Stimulated activated CD4-positive, alpha-beta T cell treated with anti-CD3 and anti-CD28 coated beads, Interleukin-1b, Interleukin-23, amount 100 ng/mL, for 4 hours (primary cell): ENCODE measurements at places on chromosomes 4 and X.

GRCh38 chr4:31261632-31262031, 541.5 kb downstream of the PCDH7 start:
- DNase-seq, result no peak

DNA sequence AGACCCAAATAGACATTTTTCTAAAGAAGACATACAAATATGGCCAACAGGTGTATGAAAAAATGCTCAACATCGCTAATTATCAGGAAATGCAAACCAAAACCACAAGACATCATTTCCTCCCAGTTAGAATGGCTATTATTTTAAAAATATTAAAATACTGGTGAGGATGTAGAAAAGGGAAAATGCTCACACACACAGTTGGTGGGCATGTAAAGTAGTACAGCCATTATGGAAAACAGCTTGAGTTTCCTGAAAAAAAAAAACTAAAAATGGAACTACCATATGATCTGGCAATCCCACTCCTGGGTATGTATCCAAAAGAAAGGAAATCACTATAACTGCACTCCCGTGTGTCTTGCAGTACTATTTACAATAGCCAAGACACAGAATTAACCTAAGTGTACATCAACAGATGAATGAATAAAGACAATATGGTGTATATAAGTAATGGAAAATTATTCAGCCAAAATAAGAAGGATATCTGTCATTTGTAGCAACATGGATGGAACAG, 128.9 kb upstream of the DKK2 start:
- no peak for DNase-seq

GRCh38 chrX:11111037-11111851, at the start of gene HCCS:
Gene HCCS, plus strand, starts transcription at chrX:11111332. Its CDS starts 729 bp downstream, at chrX:11112061.
- DNase-seq, result peak; percentile 65

DNA sequence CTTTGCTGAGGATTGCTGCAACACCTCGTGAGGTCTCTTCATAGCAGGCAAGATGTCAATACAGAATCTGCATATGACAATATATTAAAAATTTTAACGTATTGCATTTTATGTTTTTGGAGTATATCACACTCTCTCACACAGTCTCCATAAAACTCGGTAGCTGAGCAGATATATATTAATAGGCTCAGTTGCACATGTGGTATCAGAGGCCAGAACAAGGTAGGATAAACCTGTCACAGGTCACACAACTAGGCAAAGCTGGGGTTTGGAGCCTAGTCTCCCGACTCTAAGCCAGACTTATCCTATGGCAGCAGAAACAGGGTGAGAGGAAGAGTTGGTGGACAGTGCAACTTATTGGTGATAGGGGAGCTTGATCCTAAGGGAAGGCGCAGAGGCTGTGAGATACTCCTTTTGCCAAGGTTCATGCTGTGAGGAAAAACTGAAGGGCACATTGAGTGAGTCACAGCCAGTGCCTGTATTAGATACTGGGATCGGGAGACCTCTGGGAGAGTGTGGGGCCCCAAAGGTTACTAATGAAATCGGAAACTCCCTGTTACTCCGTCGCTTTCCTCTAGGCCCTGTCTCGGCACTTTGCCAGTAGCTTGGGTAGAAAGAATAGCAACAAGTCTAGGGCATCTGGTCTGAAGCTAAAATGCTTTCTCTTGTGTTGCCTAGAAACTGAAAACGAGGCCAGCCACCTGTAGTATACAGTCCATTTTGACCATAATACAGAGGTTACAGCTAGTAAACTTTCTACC, 195.7 kb downstream of the ARHGAP10 start:
- no peak for DNase-seq

- DNase-seq, result no peak
Measured at GRCh38 chrX:34918856-34919255, 23.7 kb upstream of the FAM47B start.

GRCh38 chr4:144190009-144190408, 49.5 kb upstream of the GYPA start:
- DNase-seq, result no peak

GRCh38 chr4:113060853-113061252, 11.4 kb downstream of the ANK2 start:
- DNase-seq, result no peak

- DNase-seq, result peak; percentile 25
Measured at GRCh38 chr4:1113311-1114009, at the start of gene RNF212. Gene RNF212, minus strand, starts transcription at chr4:1113564. Its CDS starts 100 bp downstream, at chr4:1113464.

DNA sequence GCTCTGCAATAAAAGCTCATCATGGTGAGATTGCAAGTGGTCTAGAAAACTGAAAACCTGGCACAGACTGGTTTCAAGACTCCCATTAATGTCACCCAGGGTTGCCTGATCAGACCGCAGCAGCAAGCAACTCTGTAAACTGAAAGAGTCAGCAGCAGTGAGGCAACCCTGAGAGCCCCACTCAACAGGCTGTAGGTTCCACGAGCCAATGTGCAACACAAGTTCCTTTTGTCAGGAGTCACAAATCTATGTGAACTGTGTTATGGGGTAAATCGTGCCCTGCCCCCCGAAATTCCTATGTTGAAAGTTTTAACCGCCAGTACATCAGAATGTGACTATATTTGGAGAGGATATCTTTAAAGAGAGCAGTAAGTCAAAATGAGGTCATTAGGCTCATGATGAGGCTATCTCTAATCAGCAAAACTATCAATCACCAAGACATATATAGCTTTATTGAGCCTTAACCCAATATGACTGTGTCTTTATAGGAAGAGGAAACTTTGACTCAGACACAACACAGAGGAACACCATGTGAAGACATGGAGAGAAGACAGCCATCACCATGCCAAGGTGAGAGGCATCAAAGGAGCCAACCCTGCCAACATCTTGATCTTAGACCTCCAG, 94.0 kb downstream of the FBXO8 start:
- no peak for DNase-seq

DNA sequence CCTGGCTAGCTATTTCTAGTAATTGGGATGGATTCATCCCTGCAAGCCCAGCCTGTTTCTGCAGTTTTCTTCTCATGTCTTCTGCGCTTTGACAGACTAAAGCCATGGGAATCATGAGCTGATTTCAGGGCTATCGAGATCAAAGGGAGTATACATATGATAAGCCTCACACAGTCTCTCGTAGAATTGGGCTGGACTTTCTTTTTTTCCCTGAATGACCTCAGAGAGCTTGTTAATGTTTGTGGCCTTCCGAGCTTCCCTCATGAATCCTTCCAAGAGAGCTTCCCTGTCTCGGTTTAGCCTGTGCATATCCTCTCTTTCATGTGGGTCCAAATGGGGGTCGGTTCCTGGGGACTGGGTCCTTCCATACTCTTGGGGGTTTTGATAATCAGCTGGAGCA, 130.3 kb downstream of the ADRA2C start:
- no peak for DNase-seq

GRCh38 chr4:53937327-53937726, 127.1 kb downstream of the CHIC2 start:
- DNase-seq, result no peak

DNA sequence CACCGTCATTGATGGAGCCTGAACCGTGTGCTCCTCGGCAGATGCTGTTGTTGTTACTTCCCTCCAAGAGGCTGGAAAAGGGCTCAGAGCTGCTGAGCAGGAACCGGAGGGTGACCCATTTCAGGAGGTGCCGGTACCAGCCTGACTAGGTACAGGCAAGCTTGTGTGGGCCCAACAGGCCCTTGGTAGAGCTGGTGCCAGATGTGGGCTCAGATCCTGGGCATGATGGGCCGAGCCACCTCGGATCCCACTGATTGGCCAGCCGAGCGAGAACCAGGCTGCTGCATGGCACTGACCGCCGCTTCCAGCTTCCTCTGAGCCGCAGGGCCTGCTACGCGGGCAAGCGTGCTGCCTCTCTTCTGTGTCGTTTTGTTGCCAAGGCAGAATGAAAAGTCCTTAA, 33.7 kb downstream of the NOP14 start:
- DNase-seq, result no peak

GRCh38 chr4:3205995-3206394, 43.0 kb upstream of the MSANTD1 start:
- DNase-seq, result no peak

- DNase-seq, result no peak
Measured at GRCh38 chr4:88327665-88328064, 43.3 kb upstream of the PPM1K start.

DNA sequence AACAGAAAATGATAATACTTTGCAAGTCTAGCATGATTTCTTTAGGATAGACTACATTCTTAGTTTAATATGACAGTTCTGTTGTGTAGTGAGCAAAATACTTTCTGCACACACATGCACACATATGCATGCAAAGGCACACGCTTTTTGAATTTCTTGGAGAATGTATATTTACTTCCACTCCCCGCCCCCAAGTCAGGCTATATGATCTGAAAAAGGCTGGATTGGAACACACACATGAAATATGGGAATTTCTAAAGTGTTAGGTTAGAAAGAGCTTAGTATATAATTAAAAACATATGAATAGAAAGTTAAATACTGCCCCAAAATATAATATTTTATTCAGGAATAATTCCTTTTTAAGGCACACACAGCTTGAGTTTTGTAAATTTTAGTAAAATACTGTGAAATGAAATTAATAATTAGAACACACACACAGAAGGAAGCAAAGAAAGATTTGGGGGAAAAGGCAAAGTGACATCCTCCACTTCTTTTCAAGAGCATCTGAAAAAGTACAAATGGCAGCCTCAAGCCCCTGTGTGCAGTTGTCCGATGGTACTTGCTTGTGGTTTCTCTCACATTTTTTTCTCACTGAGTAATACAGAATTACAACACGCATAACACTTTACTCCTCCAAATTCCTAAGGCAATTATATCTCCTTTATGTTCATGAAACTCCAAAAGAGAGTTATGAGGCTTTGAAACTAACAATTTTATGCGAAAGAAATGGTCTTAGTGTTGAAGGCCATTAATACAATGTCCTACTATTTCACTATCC, 228.9 kb upstream of the ETNPPL start:
- DNase-seq, result no peak

GRCh38 chrX:68838571-68838910, 9.7 kb downstream of the EFNB1 start:
- DNase-seq, result no peak

DNA sequence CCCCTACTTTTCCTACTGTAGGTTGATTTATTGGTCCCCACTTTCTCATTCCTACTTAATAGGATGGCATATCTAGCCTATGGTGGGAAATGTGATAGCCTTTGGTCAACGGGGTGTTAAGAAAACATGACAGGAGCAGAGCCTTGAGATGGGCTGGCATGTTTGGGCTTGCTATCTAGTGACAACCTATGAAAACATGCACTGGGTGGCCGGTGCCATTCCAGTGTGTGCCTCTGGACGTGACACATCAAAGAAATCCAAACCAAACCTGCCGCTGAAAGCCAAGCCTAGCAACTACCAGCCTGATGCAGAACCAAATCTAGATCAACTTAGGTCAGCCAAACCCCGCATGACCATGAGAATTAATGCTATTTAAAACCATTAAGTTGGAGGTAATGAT, 317.6 kb downstream of the DMD start:
- no peak for DNase-seq

GRCh38 chrX:136546371-136546781, 14.4 kb downstream of the VGLL1 start:
- DNase-seq, result no peak

- DNase-seq, result no peak
Measured at GRCh38 chr4:139419388-139419914, 34.5 kb upstream of the RAB33B start.

DNA sequence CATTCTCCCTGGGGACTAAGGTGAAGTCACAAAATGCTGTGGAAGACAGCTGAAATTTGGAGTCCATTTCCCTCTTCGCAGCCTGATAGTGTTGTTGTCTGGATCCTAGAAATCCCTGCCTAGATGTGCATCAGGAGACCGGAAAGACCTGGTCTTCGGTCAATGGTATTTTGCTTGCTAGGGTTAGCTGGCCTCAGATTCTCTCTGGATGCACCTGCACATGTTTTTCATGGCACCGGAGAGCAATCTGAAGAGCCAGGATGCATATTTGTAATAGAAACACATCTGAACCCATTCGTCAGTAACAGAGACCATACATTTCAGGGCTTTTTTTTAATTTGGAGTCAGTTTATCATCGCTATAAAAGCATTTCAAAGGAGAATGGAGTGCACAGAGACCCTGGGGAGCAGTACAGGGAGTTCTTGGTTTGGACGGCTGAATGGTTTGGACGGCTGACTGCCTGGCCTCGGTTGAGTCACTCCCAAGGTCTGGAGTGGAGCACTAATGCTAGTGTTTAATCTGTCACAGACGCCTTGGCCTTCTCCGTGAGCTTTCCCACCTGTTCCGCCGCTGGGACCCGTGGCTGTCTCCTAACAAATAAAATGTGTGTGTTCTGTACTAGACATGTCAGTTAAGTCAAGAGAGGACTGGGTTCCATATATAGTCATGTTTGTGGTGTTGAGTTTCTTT, 7.5 kb upstream of the PDLIM3 start:
- DNase-seq, result no peak

DNA sequence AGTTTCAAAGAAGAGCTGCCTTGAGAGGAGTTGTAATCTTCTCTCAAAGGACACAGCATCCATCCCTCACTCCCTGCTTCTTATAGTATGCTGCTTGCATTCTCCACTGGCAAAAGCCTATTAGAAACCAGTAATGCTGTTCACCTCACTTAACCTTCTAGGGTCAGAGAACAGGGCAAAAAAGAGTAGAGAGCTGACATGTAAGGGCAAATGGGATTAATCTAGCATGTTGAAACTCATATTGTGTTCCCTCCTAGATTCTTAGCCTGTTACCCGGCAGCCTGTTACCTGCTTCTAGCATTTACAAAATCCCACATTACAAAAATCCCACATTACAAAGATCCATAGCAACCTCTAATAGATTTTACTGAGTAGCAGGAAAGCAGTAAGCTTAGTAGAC, 244.7 kb downstream of the SLC7A11 start:
- DNase-seq, result no peak

GRCh38 chrX:646796-647195, 16.2 kb downstream of the SHOX start:
- no peak for DNase-seq

DNA sequence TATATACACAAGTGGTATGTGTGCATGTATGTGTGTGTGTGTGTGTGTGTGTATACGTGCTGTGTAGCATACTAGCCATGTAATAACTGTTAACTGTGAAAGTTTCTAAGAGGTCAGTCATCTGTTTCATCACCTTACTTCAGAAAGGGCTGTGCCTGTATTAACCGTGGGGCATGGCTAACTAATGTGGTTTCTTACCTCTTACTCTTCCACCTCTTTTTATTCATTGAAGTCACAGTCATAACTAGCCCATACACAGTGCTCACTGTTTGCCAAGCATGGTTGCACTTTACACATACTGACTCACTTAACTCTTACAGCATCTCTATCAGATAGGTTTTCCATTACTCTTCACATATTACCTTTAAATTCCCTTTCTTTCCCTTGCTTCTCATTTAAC, 23.7 kb upstream of the LRAT start:
- no peak for DNase-seq

DNA sequence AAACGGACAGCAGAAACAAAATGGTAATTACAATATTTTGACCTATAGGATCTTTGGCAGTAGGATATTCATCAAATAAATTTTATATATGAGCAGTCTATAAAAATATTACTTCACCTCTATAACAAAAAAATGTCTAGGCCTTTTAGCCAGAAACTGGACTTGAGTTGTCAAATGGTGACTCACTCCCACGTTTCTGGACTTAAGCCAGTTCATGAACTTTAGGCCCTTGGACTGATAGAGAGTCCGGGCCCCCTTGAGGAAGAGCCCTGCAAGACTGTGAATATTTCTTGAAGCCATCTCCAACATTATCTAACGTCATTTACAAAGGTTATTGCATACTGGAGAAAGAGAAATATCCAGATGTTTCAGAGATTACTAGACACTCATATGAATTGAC, 106.8 kb upstream of the FAM47A start:
- no peak for DNase-seq

GRCh38 chrX:47214435-47215077, 3.9 kb upstream of the CDK16 start:
- DNase-seq, result no peak

- DNase-seq, result no peak
Measured at GRCh38 chr4:78059524-78059889, 2.4 kb downstream of the FRAS1 start.
